Renal pelvis (tissue), 12 donors: ENCODE measurements at places on chromosomes 7 and 10.
A peak's percentile ranks its signal among the peaks of the same experiment; 100 is the strongest.

DNA sequence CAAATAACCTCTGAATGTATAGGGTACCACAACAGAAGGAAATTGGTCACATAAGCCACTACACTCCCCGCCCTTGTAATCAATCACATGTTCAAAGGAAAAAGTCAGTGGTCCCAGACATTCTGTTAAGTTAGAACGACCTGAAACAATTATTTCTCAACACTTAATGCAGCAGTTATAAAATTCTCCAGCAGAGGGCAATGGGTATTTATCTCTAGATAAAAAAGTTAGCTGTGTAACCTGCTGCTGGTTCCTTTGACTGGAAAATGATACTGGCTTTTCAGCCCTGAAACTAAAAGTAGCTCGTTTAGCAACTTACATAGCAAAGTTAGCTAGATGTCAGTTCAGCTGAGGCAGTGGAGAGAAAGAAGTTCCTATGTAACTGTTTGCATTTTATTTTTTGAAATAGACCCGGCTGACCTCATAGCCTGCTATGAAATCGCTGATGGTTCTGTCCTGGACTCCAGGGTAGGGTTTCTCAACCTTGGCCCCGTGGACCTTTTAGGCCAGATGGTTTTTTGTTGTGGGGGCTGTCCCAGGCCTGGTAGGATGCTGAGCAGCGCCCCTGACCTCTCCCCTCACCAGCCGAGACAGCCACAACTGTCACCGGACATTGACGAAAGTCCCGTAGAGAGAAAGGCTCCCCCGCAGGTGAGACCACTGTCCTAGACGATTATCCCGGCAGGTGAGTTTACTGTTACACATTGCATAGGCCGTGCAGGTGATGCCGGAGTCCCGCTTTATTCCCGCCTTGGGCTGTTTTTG lies 40.2 kb upstream of the PROSER2 start:
- peak; percentile 78 for DNase-seq

DNA sequence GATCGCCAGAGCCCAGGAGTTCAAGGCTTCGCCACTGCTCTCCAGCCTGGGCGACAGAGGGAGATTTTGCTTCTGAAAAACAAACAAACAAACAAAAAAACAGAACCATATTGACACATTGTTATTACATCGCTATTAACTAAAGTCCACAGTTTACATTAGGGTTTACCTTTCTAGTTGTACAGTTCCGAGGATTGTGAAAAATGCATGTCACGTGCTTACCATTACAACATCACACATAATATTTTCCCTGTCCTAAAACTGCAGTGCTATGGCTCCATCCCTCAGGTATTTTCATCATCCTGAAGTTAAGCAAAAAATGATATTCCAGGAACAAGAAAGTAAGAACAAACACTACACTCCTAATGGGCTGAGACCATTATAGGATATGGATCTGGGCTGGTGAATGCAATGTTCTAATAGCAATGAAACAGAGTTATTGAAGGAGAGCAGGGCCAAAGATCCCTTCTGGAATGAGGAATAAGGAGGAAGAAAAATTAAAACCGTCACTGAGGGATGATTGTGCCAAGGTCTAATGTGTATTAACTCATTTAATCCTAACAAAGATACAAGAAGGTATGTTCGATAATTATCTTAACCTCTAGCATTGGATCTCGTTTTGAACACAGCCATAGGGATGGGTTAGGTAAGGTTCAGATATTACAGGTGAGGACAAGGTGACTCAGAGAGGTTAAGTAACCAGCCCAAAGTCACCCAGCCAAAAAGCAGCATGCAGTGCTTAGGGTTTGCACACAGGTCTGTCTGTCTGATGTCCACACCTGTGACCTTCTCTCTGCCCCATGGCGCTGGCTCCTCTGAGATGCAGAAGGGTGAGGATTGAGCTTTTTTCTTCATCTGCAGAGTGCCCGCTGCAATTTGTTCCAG lies 14.0 kb upstream of the CUX1 start:
- no peak for DNase-seq

DNA sequence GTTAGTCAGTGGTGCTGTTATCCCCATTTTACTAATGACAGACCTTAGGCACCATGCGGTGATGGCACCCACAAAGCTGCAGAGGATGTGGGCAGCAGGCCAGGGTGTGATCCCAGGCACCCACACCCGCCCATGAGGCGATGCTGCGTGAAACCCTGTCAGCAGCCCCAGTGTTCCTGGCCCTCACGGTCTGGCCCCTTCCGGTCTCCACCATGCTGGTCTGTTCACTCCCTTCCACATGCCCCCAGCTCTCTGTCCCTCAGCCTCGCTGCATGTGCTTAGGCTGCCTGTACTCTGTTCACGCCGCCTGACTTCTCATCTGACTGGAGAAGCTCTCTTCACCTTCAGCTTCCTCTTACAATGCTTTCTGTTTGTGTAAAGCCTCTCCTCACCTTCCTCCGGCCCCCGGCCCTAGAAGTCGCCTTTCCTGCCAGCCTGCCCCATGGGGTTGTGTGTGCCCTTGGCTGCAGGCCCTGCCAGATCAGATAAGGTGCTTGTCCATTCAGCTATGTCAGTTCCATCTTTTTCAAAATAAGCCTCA lies 17.6 kb upstream of the ORAI2 start:
- DNase-seq = no peak

- DNase-seq = no peak
Observed at GRCh38 chr10:4373612-4374011, 452.4 kb upstream of the AKR1E2 start.

DNA sequence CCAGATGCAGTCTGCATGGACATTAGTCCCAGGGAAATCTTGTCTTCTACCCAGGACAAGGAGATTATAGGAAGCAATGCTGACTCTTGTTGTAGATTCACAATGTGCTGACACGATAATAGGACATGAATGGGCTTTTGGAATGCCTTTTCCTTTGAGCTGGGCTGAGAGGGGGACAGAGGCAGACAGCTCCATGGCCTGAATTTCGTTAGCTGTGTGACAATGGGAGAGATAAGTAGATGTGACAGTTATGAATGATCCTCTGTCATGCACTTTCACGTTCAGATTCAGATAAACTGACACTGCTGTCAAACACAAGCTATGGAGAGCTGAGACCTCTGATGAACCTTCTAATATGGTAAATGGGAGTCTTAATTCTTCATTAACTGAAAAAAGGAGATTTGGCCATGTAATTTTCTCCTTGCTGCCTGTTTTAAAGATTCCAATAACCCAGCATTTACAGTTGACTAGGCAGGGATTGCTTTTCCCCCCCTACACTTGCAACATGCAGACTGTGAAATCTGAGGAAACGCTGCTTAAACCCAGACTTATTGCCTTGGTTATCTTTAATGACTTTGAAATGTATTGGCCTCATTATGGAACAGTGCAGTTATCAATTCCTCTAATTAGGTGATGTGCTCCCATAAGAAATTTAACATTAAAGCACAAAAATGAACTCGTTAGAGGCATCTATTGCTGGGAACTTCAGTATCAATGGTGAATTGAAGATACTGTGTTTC lies 669.3 kb downstream of the AUTS2 start:
- no peak for DNase-seq

DNA sequence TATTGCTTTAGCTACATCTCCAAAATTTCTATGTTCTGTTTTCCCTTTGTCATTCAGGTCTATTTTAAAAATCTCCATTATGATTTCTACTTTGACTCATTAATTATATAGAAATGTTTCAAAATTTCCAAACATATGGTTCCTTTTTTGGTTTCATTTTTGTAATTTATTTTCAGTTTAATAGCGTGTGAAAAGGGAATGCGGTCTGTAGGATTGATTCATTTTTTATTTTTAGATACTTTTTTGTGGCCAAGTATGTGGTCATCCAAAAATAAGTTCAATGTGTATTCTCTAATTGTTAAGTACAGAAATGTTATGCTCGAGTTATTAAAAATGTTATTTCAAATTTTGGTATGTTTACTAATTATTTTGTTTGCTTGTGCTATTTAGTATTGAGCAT lies 72.5 kb upstream of the ANKRD1 start:
- DNase-seq = no peak

DNA sequence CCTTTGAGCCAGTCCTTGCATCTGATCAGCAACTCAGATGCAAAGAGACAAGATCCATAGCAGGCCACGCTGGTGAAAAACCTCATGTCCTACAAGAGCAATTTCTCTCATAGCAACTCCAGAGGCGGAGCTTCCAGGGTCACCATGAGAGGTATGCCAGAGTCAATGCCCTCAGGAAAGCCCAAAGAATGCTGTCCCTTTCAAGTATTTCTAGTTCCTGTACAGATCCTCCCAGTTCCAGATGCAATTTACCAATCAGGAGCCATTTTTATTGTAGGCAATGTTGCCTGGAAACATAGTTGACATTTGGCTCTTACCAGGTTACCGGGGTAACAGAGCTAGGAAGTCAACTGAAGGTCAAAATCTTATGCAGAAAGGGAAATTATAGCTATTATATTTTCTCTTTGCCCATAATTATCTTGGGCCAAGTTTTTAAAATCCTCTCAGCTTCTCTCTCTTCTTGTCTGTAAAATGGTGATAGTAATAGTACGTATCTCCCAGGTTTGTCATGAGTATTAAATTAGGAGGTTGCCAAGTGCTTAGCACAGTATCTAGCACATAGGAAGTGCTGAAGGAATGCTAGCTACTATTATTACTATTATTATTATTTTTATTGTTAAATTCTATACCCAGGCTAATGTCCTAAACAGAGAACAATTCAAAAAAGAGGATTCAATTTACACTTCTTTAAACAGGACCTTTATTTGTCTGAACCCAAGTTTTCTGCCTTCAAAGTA lies 46.3 kb upstream of the TM9SF3 start:
- DNase-seq = peak; percentile 54

DNA sequence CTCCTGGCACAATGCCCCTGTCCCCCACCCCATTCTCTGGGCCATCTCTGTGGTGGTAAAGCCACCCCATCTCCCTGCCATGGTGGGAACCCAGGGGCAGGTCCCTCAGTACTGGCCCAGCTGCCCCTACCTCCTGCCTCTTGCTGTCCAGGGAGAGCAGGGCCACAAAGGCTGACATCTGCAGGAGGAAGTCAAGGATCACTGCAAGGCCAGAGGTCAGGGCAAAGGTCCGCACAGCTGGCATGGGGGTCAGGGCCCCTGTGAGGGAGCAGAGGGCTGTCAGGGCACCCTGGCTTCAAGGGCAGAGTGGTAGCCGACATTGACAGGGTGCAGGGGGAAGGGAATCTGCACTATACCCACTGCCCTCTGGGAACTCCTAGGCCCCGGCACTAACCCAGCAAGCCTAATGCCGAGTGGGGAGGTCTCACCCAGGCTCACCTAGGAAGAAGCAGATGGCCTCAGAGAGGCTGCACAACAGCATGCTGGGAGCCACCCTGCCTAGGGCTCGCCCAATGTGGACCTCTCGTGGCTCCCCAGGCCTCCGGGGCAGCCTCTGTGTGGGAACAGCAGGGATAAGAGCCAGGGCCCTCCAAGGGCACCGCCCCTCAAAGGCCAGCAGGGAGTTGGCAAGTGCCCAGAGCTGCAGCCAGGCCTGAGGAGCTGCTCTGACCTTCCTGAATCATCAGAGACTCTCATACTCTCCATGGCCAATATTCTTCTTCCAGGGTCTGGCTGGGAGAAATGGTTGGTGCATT lies 7.7 kb downstream of the NPC1L1 start:
- no peak for DNase-seq

DNA sequence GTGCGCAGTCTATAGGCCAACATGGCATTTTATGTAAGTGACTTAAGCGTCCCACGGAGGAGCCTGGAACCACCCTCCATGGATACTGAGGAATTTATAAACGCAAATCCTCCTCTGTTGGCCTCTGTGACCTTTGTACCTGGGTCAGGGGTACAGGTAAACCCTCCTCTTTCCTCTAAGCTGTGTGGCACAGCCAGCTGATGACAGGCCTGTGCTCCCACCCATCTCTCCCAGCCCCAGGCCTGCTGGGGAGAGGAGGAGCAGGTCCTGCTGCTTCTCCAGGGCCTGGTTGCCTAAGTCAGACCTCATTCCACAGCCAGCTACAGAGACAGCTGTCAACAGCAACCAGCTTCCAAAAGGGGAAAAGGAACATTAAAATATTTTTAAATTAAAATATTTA lies 5.0 kb downstream of the AVPI1 start:
- DNase-seq = no peak

DNA sequence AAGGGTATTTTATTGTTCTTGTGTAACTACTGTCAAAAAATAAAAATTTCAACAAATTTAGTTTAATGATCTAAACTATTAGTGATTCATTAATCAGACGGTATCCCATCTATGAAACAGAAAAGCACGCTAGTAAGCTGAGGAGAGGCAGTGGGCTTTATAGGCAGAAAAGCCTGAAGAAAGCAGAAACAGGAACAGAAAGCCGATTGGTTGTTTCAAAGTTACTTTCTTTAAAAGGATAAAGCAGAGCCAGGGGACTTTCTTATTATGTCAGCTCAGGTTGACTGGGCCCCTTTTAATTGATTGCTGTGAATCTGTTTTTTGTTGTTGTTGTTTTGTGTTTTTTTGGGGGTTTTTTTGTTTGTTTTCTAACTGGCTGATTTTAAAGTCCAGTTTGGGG lies 105.5 kb downstream of the TES start:
- no peak for DNase-seq

GRCh38 chr7:1691601-1692514 lies 21.8 kb downstream of the ELFN1 start:
- DNase-seq = peak; percentile 92

DNA sequence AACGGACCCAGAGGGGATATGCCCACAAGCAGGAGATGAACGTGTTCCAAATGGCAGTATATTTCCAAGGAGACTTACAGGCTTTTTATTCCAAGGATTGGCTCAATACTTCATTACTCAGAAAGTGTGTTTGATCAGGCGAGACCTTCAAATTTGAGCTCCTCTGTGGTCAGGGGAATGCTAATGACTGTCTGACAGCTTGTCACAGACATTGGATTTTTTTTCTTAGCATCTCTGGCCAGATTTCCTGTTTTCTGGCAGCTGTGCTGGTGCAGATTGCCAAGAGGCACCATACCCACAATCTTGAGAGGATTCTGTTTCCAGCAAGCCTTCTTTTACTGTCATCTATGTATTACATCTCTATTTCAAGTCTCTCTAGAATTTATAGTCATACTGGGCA lies 93.8 kb downstream of the C1GALT1 start:
- no peak for DNase-seq

- no peak for DNase-seq
Observed at GRCh38 chr7:120862987-120863590, 5.1 kb upstream of the TSPAN12 start.

- no peak for DNase-seq
Observed at GRCh38 chr7:93008833-93009232, 108.9 kb downstream of the SAMD9 start.

GRCh38 chr10:20877554-20877953 lies 19.6 kb downstream of the NEBL start:
- no peak for DNase-seq

GRCh38 chr10:103564776-103565520 lies 71.4 kb downstream of the NEURL1 start:
- no peak for DNase-seq

DNA sequence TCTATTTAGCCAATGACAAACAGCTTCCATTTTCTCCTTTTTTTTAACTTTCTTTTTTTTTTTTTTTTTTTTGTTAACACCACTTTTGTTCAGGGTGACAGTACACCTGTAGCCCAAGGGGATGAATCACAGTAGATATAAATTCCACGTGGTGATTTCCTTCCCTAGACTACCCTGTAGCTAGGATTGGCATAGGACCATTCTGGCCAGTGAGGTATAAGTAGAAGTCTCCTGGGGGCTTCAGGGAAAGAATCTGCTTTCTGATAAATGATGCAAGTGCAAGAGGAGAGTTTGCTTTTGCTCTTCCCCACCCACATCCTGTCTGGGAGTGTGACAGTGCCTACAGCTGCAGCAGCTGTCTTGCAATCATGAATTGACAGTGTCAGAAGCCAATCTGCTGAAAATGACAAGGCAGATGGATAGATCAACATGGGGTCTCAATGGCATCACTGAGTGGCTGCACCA lies 63.2 kb upstream of the TOMM7 start:
- DNase-seq = no peak
